ENCODE measurements at places on chromosomes 1 and 21.

GRCh38 chr1:82515650-82516049 lies 714.9 kb downstream of the ADGRL2 start:
- no peak for DNase-seq

DNA sequence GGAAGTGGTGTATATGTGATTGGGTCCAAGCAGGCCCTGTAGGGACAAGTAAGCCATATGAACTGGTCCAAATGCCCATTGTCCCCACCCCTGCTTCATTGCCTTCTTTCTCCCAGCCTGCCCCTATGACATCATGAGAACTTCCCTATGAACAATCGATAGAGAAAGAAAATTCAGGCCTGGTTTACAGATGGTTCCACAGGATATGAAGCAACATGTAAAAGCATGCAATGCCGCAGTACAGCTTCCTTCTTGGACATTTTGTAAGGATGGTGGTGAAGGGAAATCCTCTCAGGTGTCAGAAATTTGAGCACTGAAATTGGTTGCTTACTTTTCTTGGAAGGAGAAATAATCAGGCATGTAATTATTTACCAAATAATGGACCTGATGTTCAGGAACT lies 581.7 kb downstream of the MRPL39 start:
- DNase-seq: no peak

DNA sequence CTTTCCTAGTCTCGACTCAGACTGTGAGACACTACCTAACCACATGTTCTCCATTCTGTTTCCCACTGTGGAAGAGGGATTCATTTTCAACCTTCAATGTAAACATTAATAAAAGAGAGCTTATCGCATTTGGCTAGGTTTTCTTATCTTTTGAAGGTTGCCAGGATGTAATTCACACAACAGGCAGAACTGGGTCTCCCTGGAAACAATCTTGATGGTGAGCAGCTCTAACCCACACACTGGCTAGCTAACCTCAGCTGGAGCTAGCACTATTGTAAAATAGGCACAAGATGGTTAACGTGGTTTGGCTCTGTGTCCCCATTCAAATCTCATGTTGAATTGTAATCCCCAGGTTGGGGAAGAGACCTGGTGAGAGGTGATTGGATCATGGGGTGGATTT lies 75.1 kb downstream of the ZSCAN20 start:
- no peak for DNase-seq

DNA sequence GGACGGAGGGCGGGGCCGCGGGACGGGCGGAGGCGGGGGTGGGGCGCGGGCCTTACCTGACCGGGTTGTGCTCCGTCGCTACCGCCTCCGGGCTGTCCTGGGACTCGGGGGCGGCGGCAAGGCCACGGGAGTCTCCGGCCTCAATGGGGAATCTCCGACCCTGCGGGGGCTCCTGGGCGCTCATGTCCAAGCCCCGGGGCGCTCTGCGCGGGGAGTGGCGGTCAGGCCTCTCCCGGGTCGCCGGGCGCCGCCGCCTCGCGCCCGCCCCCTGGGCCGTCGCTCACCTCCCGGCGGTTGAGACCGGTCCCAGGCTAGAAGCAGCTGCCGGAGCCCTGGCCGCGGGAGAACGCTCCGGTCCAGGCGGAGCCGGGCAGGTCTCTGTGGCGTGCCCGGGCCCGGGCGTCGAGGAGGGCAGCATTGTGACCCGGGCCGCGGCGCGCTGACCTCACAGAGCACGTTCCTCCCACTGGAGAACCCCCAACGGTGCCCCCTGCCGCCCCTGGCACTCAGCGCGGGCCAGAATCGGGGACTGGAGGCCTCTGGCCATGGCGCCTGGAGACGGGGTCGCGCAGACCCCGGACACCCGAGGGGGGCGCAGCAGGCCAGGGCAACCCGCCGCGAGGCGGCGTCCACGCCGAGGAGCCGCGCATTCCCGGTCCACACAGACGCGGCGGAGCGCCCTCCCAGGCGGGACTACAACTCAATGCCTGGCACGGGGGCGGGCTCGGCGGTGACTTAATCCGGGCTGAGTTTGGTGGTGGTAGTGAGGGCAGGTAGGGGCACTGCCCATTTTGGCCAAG lies 411 bp downstream of the FAM229A start:
- DNase-seq: no peak

GRCh38 chr21:36149788-36150711 lies 6.6 kb upstream of the DOP1B start:
- no peak for DNase-seq

GRCh38 chr21:38289705-38290485 lies 33.1 kb downstream of the KCNJ15 start:
- DNase-seq: no peak

- peak; percentile 63 for DNase-seq
Observed at GRCh38 chr1:230167419-230167852, 100.4 kb downstream of the GALNT2 start.

GRCh38 chr1:231926340-231926739 lies 299.8 kb downstream of the DISC1 start:
- peak; percentile 13 for DNase-seq

GRCh38 chr1:34130306-34130705 lies 34.7 kb downstream of the CSMD2 start:
- no peak for DNase-seq

- DNase-seq: no peak
Observed at GRCh38 chr1:87478231-87478630, 149.6 kb downstream of the LMO4 start.

DNA sequence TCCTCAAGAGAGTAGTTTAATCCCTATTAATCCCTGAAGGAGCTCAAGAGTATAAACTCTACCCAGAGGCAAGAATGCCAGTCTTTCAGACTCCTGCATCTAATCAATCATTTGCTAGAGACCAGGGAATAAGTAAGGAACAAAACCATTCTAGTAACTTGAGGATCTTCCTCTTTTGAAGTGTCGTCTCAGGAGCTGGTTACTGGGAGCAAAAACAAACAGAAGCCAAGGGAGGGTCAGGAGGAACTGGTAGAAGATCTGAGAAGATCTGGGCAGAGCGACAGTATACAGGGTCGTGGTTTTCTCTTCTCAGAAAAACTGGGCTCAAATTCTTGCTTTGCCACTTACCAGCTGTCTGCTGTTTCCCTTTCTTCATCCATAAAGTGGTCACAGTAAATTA lies 69.3 kb downstream of the RPS6KA1 start:
- no peak for DNase-seq

- DNase-seq: no peak
Observed at GRCh38 chr1:9118186-9118585, 10.7 kb downstream of the GPR157 start.

DNA sequence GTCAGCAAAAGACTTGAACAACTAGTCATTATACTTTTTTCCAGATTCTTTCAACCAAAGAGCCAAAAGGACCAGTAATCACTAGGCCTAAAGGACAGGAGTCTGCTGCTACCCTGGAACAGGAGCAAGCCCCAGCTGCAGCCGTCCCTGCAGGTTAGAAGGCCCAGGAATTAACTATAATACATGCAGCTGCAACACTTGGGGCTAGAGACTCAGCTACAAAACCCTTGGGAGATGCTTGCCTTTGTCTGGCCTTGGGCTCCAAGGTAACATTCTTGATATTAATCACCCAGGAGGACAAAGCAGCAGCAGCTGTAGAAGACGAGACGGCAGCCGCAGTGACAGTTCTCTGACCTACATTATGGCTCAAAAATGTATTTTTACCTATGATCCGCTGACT lies 841.2 kb upstream of the ADGRL4 start:
- DNase-seq: no peak

DNA sequence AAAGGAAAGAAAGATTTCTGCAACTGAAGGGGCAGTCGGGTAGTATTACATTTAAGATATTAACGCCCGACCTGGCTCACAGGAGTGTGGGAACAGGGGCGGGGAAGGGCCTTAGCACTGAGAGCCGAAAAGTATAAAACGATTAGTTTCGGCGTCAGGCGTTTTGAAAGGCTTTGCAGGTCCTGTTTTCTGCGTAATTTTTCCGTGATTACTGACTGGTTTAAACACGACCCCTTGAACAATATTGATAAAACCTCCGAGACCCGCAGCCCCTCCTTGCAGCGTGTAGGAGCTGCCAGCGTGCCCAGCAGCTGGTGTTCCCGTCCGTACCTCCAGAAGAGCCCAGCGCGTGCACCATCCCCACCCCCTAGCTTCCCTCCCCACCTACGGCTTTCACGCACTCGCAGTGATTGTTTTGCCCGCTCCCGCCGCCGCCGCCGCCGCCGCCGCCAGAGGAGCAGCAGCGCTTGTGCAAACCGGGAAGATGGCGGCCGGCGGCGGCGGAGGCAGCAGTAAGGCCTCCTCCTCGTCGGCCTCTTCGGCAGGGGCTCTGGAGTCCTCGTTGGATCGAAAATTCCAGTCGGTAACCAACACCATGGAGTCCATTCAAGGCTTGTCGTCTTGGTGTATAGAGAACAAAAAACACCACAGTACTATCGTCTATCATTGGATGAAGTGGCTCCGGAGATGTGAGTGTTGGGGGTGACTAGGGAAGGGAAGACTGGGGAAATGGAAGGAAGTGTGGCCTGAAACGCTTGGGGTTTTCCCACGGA lies 470 bp downstream of the RPRD2 start:
- peak; percentile 78 for DNase-seq

DNA sequence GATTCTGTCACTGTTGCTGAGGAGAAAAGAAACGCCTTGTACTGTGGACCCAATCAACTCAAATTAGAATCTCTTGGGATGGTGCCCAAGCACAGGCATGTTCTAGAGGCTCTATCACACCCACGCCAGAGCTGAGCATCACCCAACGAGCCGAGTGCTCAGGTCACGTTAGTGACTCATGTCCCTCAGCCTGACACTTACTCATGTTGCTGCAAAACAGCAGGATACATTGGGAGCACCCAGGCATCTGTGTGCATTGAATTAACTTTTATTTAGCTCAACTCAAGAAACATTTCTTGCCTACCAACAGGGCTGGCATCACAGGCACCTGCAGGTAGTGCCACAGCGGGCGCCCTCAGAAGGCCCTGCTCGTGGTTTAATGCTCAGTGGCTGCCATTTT lies 149.8 kb downstream of the ETS2 start:
- DNase-seq: no peak

GRCh38 chr1:167221738-167222610 lies 1.3 kb downstream of the POU2F1 start:
- DNase-seq: peak; percentile 69

DNA sequence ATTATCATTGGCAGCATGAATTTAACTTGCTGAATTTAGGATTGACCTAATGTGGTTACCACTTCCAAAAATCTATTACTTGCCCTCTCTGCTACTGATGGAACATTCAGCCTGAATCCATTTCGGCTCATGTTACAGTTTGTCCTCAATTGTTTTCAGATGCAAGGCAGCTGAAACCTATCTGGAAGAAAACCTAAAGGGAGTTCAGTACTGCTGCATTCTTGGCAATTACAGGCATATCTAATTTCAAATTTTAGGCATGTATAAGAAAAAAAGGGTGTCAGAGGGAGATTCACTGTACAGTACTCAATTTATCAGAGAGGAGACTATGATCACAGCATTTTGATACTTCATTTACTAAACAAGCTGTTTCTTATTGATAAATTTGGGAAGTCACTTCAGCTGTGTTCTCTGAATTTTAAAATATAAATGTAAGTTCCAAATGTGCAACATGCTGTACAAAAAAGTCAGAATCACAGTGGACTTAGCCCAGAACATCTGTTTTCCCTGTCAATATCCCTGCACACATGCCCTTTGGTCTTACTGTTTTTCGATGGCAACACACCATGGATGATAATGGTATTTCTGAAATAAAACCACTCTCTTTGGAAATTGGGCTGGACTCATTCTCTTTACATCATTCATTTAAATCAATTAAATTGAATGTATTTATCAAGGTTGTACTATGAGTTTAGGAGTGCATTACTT lies 651.6 kb upstream of the ADGRL4 start:
- no peak for DNase-seq

- DNase-seq: no peak
Observed at GRCh38 chr1:99252630-99253029, 11.7 kb upstream of the PLPPR4 start.

GRCh38 chr1:5640845-5641244 lies 351.4 kb downstream of the NPHP4 start:
- no peak for DNase-seq

GRCh38 chr1:86085741-86086409 lies 70.7 kb downstream of the COL24A1 start:
- no peak for DNase-seq

- DNase-seq: no peak
Observed at GRCh38 chr1:41849211-41849759, 69.4 kb downstream of the HIVEP3 start.

- DNase-seq: no peak
Observed at GRCh38 chr1:159084152-159084551, 7.6 kb upstream of the AIM2 start.

DNA sequence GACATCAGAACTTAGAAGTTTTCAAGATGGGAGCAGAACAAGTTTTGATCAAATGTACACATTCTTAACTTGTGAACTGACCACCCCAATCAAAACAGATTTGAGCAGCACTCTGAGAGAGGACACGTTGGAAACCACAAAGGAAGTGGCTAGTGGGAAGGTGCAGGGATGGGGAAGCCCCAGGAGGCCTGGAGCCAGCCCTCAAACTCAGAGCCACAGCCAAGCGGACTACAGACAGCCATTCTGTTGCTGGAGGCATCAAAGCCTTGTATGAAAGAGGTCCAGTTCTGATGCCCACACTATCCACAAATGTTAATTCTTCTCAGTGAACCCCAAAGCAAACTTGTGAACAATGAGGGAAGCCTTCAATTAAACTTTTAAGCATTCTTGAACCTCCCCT lies 143.6 kb upstream of the RAB4A start:
- DNase-seq: peak; percentile 58

- no peak for DNase-seq
Observed at GRCh38 chr1:12129624-12130023, 37.2 kb upstream of the TNFRSF1B start.

GRCh38 chr1:2206813-2207487 lies 12.4 kb upstream of the FAAP20 start:
- DNase-seq: no peak
